Activated T-helper 1 cell treated with anti-CD3 and anti-CD28 coated beads, Interleukin-12 subunit alpha, Interleukin-12 subunit beta, Interleukin-2, Interleukin-4 antibody, amounts not matched to agents 30 ng/mL and 10 ng/mL and 1 ng/mL, durations not matched to agents 14 hours and 24 hours and 36 hours (primary cell): ENCODE measurements at places on chromosomes 6 and 20.

DNA sequence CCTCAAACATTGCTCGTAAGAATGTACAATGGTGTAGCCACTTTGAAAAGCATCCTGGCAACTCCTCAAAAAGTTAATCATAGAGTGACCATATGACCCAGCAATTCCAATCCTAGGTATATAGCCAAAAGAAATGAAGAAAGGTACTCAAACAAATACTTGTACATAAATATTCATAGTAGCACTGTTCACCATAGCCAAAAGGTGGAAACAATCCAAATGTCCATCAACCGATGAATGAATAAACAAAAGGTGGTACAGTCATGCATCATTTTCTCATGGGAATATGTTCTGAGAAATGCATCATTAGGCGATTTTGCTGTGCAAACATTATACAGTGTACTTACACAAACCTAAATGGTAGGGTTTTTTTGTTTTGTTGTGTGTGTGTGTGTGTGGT lies 74.4 kb upstream of the TBC1D7 start:
- H3K4me3 ChIP-seq = no peak overlapping the region
- no peaks in the 10 kb centered on the region for H3K36me3 ChIP-seq
- no peak for DNase-seq

DNA sequence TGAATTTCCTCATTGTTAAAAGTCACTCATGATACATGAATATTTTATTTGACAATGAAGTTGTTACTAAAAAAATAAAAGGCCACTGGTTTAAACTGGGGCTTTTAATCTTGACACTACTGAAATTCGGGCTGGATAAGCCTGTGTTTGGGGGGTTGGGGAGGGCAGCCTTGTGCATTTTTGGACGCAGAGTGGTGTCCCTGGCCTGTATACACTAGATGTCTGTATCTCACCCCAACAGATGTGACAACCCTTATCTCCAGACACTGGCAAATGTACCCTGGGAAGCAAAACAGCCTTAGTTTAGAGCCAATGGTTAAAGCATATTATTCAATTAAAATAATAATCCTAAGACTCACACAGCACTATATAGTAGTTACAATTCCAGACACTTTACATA lies 24.8 kb downstream of the MAN1A1 start:
- no peak overlapping the region for H3K27ac ChIP-seq
- peaks cover 52% of the 10 kb centered on the region for H3K4me1 ChIP-seq

DNA sequence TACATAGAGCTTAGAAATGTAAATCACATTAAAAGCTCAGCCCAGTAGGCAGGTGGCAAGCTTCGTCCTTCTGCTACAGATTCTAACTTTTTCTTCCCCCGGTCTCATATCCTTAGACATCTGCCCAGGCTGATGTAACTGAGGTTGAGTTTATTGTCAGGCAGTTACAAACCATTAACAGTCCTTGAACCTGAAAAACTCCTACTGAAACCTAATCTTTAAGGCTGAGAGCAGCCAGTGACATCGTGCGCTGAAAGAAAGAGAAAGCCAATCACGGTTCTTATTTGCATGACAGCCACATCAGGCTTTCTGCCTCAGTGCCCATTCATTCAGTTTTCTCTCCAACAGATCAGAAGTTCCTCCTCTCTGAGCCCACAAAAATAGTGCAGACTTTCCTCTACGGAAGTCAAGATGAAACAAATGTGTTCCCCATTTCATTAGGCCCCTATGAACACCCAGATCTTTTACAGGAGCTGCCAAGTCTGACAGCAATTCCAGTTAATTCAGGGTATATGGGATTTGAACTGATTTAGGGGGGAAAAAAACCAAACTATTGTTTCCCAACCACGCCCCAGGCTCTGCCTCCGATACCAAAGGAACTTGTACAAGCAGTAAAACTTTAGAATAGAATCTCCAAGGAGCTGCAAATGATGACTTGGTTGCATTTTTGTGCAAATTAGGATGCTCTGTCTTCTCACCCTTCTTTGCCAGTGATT lies at the start of gene NHSL1:
NHSL1 (minus strand) TSS at position 192 of the 716 bp plus-strand sequence. CDS start 204 bp downstream, outside the sequence.
- H3K4me3 ChIP-seq = no peak within 1 kb of the TSS
- DNase-seq = no peak
- H3K27ac ChIP-seq = no peak within 1 kb of the TSS

- no peak for DNase-seq
- H3K36me3 ChIP-seq = no peaks in the 10 kb centered on the region
- no peak overlapping the region for H3K4me3 ChIP-seq
- no peak overlapping the region for H3K27ac ChIP-seq
- no peaks in the 10 kb centered on the region for H3K27me3 ChIP-seq
Measured at GRCh38 chr6:166617359-166617758, 9.7 kb downstream of the RPS6KA2 start.

DNA sequence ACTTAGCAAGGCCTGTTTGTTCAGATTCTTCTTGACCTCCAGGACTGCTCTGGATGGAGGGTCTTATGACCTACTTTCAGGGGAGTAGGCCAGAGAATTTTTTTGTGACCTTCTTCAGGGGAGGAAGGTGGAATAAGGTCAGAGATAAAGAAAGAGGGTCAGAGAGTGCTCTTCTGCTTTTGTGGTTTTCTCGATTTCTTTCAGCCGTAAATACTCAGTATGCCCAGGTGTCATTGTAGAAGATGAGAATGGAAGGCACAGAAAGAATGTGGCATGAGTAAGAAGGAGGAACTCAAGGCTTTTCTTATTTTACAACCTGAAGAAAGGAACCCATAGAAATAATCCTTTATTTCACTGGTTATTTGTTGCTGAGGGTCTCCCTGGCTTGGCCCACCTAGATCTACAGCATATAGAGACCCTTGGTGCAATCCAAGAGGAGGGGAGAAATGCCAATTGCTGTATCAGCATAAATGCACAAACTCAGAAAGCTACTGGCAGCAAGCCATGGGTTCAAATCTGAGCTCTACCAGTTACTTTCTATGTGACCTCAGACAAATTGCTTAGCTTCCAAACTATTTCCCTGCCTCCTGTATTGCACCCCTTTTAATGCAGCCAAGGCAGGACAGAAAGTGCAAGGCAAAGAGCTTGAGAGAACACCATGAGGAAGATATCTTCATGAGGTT lies 68.0 kb downstream of the OLIG3 start:
- no peak overlapping the region for H3K4me3 ChIP-seq
- H3K27ac ChIP-seq = no peak overlapping the region
- peaks cover 9% of the 10 kb centered on the region for H3K4me1 ChIP-seq
- no peak for DNase-seq
- no peaks in the 10 kb centered on the region for H3K36me3 ChIP-seq
- peaks cover 14% of the 10 kb centered on the region for H3K27me3 ChIP-seq

GRCh38 chr20:328975-329695 lies 3.8 kb downstream of the SOX12 start:
- H3K4me3 ChIP-seq = peak overlapping the region; percentile 76
- H3K27me3 ChIP-seq = peaks cover 3% of the 10 kb centered on the region
- H3K27ac ChIP-seq = no peak overlapping the region
- peaks cover 27% of the 10 kb centered on the region for H3K4me1 ChIP-seq

DNA sequence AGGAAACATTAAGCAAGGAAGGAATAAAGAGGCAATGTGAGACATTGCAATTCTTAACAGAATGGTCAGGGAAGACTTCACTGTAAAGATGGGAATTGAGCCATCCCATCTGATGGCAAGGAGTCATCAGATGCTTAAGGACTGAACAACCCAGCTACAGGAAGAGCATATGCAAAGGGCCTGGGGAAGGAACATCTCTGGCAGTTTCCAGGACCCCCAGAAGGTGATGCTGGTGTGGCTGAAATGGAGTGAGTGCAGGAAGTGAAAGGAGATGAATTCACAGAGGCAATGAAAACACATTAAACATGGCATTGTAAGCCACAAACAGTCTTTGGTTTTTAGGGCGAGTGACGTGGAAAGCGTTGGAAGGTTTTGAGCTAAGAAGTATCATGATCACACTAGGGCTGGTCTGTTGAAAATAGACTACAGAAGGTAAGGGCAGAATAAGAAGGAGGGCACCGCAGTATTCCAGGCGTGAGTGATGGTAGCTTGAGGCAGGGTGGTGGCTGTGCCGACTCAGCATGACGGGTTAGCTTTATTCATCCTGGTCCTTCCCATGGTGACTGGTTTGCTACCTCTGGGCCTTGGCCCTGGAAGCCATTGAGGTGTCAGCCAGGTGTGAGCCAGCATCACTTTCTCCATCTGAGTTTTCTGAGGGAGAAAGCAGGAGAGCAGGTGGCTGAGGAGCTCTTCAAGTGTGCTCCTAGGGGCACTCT lies 6.8 kb downstream of the BTN2A1 start:
- no peak overlapping the region for H3K4me3 ChIP-seq
- DNase-seq = no peak
- peaks cover 54% of the 10 kb centered on the region for H3K4me1 ChIP-seq

- no peaks in the 10 kb centered on the region for H3K36me3 ChIP-seq
- no peak for DNase-seq
- H3K27ac ChIP-seq = no peak overlapping the region
Measured at GRCh38 chr6:6748001-6748400, 159.5 kb downstream of the LY86 start.
